ENCODE measurements at places on chromosomes 13 and 19.

GRCh38 chr13:44927968-44928367 lies 61.3 kb downstream of the NUFIP1 start:
- no peak for DNase-seq

DNA sequence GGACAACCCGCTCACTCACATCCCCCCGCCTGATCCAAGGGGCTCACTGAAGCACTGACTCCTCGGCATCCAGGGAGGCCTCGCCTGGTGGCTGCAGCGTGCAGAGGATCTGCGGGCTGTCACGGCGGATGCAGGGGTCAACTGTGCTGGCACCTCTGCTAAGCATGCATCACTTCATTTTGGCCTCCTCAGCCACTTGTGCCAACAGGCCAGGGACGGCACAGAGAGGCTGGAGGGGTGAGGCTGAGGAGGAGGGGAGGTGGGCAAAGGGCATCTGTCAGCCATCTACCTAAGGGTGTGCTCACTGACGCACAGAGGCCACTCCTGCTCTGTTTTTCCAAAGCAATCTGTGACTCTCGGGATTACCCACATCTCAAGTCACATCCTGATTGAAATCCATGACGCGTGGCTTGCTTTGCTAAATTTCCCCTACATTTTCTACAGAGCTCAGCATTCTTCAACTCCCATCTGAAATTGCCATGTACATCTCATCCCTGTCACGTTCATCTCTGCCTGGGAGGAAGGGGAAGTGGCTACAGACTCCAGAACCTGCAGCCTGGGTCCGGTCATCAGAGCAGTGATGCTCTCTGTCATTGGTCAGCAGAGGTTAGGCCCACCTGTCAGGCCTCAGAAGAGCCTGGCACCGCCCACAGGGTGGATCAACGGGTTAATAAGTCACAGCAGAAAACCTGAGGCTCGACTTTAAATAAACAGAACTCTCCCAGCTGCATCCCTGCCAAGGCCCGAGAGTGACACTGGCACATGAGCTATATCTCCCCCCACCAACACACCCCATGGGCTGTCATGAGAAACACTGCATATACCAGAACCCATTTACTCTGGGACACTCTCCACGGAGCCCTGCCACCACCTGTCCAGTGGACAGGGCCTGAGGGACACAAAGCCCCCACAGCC lies 17.6 kb downstream of the ELL start:
- DNase-seq, result no peak

GRCh38 chr13:100350601-100351000 lies 238.0 kb downstream of the GGACT start:
- DNase-seq, result no peak

- DNase-seq, result no peak
Measured at GRCh38 chr19:38931521-38931793, 713 bp downstream of the MRPS12 start.

- DNase-seq, result no peak
Measured at GRCh38 chr19:5580161-5580571, 12.4 kb upstream of the TINCR start.

DNA sequence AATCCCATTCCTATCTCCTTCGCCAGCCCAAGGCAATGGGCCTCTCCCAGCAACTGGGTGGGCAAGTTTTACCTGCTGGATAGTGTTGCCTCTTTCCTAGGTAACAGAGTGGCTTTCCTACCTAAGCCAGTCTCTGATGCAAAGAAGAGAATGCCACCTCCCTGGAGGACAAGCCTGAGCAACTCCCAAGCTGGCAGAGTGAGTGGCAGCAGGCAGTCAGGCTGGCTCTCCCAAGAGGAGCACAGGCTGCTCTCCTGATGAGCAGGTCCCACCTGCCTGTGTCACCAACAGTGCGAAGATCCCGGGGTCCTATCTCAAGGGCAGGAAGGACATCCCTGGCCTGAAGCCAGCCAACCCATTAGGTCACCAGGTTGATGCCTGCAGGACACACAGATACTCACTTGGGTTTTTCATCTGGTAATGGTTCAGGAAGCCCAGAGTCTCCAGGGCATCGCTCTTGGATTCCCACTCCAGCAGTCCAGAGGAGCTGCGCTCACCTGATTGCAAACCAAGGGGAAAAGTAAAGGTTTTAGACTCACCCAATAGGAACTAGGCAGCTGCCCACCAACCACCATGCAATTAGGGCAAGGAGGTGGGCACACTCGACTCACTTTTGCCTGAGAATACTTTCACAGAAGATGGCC lies 5.5 kb upstream of the ECH1 start:
- no peak for DNase-seq

DNA sequence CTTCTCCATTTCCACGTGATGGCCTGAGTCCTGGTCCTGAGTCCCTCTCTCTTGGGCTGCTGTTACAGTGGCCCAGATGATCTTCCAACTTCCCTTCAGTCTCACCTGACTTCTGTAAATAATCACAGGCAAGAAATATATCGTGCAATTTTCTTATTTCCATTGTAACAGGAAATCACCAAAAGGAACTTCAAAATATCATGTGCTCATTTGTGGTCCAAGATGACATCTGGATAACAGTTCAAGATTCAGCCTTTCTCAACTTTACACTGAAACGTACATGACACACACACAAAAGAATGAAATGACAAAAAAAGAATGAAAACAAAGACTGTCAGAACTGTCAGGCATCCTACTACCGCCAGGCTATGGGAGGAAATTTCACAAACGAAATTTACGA lies 22.0 kb upstream of the RAP2A start:
- no peak for DNase-seq

- DNase-seq, result no peak
Measured at GRCh38 chr13:77894743-77895142, 23.9 kb downstream of the EDNRB start.

- DNase-seq, result no peak
Measured at GRCh38 chr19:35202722-35203688, 25.5 kb downstream of the FAM187B start.

DNA sequence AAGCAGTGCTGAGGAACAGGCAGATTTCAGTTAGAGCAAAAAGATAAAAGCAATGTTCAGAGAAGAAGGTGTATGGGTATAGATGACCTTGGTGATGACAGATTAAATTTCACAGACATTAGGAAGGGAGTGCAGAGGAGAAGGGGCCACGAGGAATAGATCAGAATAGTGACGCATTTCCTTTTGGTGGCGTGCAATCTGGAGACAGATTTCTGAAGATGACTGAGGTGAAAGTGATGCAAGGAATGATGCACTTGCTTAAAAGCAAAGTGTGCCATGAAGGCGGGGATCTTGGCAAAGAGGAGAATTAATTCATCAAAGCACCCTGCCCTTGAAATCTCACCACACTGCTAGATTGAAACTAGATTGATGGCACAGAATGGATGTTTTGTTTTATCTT lies 202.4 kb downstream of the ITGBL1 start:
- no peak for DNase-seq

GRCh38 chr13:73109969-73110368 lies 51.2 kb downstream of the KLF5 start:
- DNase-seq, result no peak

DNA sequence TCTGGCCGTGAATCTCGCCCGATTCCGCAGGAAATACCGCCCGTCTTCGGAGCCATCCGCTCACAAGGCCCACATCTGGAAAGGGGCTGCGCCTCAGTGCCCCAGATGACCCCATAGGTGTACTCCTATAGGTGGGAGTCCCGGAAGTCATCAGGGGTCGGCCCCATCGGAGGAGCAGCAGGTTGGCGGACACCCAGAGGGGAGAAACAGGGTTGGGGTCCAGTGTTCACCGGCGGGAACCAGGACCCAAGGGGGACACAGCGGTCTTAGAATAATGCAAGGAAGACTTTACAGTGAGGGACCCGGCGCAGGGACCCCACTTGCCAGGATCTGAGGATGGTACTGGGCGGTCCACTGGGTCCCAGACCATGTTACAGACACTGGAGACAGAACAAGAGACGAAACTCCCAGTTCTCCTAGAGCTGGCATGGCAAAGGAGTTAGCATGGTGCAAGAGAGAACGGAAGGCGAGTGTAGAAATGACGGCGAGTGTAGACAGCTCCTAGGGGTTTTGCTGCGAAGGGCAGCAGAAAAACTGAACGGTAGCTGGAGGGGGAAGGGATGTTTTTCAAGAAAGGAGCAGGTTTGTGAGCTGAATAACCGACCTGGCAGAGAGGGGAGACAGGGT lies 4.2 kb upstream of the RGL3 start:
- no peak for DNase-seq

DNA sequence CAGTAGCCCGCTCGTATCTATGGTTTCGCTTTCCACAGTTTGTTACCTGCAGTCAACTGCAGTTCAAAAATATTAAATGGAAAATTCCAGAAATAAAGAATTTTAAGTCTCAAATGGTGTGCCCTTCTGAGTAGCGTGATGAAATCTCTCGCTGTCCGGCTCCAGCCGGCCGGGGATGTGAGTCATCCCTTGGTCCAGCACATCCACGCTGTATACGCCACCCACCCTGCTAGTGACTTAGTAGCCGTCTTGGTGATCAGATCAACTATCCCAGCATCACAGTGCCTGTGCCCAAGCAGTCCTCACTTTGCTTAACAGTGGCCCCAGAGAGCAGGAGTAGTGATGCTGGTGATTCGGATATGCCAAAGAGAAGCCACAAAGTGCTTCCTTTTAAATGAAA lies 40.0 kb downstream of the ZNF331 start:
- no peak for DNase-seq

DNA sequence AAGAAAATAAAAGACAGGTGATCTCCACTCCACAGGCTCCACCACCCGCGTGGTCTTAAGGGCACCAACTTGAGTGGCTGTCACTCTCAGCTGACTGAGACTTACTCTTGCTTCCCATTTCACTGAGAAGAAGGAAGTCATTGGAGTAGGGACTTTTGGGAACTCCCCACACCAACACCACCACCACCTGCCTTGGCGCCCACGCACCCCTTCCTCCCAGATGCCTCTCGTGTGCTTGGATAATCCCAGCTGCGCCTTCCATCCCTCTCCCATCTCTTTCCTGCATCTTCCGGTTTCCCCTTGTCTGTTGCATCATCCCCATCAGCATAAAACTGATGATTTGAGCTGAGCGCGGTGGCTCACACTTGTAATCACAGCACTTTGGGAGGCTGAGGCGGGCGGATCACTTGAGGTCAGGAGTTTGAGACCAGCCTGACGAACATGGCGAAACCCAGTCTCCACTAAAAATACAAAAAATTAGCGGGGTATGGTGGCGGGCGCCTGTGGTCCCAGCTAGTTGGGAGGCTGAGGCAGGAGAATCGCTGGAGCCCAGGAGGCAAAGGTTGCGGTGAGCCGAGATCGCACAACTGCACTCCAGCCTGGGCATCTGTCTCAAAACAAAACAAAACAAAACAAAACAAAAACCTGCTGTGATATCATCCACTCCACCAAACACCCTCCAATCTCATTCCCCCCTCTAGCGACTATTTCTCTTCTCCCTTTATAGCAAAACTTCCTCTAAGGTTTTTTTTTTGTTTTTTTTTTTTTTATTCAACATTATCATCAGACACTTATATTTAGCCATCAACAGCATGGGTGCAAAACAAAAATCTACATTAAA lies 25.5 kb downstream of the AP2S1 start:
- DNase-seq, result no peak

DNA sequence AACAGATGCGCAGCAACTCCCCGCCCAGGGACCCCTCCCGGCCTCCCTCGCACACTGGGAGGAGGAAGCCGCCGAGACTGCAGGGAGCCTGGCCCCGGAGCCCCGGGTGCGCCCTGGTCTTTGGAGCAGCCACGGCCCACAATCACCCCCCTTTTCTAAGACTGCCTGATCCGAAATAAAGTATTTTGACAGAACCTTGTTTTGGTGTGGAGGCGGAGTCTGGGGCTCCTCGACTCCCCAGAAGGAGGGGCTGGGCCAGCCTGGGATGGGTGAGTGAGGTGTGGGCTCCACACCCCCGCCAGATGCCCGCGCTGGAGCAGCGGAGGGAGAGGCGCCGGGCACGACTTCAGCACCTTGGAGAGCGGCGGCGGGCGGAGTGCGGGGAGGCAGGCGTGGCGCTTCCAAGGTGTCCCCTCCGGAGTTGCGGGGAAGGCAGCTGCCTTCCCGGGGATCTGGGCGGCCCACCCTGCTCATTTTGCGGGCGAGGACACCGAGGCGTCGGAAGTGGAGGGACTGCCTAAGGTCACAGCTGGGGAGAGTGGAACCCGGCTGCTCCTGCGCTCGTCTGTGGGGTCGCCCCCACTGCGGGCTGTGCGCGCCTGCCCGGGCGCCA lies 9.4 kb downstream of the SIRT6 start:
- no peak for DNase-seq

DNA sequence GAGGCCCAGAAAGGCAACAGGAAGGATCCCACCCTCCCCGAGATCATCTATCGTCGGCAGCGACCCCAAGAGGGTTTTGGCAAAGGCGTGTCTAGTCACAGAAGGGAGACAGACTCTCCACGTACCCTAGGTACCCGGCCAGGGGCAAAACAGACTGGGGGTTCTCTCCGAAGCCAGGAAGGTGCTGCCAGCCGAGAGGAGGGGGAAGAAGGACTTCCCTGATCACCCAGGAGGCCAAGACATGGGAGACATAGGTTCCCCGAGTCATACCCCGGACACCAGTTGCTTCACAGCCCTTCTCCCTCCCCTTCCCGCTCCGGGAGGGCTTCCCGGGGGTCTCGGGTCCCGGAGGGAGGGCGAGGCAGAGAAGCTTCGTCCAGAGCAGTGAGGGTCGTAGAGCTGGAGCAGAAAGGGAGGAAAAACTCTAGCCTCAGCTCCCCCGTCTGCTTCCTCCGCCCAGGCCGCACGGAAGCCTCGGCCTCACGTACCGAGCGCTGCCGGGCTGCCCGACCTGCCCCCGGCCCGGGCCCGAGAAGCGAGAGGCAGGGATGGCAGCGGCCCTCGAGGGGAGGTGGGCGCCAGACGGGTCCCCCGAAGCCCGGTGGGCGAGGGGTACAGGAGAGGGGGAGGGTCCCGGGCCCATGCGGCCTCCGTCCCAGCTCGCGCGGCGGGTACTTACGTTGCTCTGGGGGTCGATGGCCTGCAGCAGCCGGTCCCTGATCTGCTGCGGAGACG lies 644 bp downstream of the MED26 start:
- DNase-seq, result no peak

GRCh38 chr19:38203197-38203596 lies 20.8 kb downstream of the DPF1 start:
- DNase-seq, result no peak

DNA sequence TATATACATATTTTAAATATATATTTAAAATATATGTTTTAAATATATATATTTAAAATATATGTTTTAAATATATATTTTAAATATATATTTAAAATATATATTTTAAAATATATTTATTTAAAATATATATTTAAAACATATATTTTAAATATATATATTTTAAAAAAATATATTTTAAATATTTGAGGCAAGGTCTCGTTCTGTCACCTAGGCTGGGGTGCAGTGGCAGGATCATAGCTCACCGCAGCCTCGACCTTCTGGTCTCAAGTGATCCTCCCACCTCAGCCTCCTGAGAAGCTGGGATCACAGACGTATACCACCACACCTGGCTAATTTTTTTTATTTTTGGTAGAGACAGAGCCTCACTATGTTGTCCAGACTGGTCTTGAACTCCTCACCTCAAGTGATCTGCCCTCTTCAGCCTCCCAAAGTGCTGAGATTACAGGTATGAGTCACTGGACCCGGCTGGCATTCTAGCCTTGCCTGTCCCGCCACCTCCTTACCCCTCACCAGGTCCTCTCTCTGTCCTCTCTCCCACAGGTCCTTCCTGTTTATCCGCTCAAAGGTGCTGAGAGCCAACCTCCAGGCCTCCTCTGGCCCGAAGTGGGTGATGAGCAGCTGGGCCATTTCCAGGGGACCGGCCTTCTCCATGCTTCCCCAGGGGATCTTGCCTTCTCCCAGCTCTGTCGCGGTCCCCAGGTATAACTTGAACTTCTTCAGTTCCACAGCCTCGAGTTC lies 564 bp downstream of the NLRP12 start:
- DNase-seq, result no peak

Data from esophagus squamous epithelium (tissue), 5 donors.